ENCODE measurements at places on chromosomes 2 and 18.

DNA sequence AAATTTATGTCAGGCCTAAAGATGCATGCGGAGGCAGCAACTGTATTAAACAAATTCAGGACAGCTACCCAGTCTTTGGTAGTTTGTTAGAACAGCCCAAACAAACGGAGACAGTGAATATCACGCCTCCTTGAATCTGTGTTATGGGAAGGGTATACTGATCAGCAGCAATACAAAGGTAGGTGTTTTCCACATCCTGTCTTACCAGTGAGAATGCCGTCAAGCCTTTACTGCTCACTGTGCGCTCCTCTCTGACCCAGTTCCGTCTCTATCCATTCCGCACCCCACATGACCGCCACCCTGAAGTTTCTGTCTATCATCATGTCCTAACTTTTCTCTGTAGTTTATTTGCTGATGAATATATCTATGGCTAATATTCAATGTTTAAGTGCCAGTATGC lies 473.3 kb downstream of the LPIN1 start:
- no peak for DNase-seq

DNA sequence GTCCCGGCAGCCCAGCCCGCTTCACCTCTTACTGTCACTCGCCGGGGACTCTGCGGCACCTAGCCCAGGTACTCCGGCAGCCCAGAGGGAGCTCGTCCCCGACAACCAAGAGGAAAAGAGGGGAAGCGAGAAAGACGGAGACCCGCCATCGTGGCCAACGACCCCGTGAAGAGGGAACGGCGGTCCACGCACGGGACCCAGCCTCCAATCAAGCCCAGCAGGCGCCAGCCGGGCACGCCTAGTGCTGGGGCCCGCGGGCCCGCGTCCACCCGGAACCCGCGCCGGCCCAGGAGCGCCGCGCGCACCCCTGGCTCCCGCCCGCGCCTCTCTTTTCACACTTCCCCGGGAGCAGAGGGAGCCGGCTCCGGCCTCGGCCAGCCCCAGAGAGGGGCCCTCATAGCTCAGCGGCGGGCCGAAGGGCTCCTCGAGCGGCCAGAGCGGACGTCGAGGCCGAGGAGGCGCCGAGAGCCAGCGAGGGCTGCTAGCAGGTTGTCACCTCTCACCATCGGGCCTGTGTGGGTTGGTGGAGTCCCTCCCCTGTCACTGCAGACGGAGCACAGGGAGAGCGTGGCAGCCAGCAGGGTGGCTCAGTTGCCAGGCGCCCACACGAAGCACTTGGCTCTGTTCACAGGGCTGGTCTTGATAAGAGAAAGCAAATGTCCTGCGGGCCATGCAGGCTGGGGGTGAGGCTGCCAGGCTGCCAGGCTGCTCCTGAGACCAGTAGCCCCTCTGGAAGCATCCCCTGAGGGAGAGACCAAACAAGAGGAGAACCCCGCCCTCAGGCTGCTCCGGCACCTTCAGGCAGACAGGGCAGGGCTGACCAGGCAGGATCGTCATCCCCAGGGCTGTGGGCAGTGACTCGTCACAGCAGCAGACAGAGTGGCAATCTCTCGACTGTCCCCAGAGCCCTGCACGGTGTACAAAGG lies 36.9 kb upstream of the KLF11 start:
- no peak for DNase-seq

DNA sequence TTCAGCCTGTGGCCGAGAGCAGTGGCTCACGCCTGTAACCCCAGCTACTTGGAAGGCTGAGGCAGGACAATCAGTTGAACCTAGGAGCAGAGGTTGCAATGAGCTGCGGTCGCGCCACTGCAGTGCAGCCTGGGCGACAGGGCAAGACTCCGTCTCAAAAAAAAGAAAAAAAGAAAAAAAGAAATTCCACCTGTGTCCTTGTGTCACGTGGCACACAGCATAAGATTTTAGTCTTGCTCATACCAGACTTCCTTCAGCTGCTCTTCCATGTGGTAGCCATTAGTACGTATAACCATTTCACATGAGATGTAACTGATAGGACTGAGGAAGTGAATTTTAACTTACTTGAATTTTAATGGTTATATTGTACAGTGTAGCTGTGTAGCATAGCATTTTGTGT lies 4.0 kb downstream of the NOP58 start:
- DNase-seq = peak; percentile 26

GRCh38 chr18:9811978-9812377 lies 73.8 kb upstream of the TXNDC2 start:
- no peak for DNase-seq

GRCh38 chr2:207711750-207712530 lies 500 bp downstream of the CCNYL1 start:
- DNase-seq = no peak

- no peak for DNase-seq
Observed at GRCh38 chr18:63085611-63086010, 234.0 kb downstream of the BCL2 start.

- DNase-seq = no peak
Observed at GRCh38 chr18:56001576-56001975, 413.6 kb upstream of the TCF4 start.

GRCh38 chr18:74289137-74289536 lies 2.6 kb downstream of the CYB5A start:
- DNase-seq = no peak

DNA sequence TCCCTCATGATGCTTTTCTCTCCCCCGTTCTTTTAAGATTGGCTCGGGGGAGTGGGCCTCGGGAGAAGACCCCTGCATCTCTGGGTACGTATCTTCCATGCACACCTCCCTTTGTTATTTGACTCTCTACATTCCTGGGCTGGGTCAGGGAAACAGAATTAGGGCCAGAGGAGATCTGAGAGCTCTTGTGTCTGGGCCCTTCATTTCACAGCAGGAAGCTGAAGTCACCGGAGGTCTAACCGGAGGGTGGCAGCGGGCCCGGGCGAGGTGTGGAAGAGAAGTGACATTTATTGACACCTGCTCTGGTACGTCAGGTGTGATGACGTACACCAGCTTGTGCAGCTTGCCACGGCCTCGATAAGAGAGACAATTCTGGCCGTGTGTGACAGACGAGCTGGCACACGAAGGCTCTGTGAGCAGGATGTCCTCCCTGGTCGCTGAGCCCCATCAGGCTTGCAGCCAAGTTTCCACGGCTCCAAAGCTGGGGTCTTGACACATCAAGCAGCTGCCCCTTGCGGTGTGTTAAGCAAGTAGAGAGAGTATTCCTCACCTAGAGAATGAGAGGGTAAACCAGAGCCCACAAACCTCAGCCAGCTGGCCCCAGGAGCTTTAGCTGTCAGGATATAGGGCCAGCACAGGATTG lies 30.4 kb downstream of the TOGARAM2 start:
- DNase-seq = peak; percentile 77

DNA sequence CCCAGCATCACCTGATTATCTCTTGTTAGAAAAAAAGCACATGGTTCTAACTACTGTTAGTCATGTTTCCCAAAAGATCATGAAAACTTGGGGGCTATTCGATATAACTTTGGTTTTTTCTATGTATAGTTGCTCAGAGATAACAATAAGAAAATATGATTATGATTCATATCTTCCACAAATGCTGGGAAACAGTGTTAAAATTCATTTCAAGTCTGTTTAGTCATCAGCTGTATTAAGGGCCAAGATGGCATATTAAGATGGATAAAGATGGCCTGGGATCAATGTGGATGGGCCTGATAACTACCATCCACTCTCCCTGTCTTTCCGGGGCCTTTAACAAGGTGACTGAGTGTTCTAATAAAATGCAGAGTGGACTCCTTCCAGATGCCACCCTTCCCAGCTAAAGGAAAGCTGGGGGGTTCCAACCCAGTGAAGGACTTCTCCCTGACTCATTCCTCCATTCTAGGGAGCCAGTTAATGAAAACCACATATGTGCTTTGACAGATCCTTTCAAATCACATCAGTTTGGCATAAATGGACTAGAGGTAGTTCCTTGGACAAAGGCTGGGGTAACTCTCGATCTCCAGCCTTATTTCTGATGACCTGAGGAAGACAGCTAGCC lies 221.6 kb downstream of the VAPA start:
- no peak for DNase-seq

DNA sequence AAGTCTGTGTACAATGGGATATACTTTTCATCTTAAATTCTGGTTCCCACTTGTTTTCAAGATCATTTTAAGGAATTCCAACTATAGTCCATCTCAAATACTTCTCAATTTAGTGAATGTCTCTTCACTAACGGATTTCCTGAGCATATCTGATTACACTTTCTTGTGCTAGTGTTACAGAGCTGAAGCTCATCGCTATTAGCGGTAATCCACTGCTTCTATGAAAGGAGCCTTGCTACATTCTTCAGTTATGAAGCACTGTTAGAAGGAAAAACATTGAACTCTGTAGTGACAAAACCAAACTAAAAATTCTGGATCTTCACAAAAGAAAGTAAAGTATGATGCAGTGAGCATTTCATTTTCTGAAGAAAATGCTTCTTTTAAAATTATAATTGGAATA lies 72.0 kb downstream of the AGPS start:
- no peak for DNase-seq
